Fibroblast of pulmonary artery (primary cell): ENCODE measurements at places on chromosomes 12 and 14.
A peak's percentile ranks its signal among the peaks of the same experiment; 100 is the strongest.

GRCh38 chr12:43764528-43764927, 5.8 kb downstream of the IRAK4 start:
- DNase-seq, result no peak

GRCh38 chr14:27392153-27392552, 794.3 kb upstream of the NOVA1 start:
- DNase-seq, result peak; percentile 49

- no peak for DNase-seq
Observed at GRCh38 chr14:76957224-76957891, 71.2 kb downstream of the IRF2BPL start.

DNA sequence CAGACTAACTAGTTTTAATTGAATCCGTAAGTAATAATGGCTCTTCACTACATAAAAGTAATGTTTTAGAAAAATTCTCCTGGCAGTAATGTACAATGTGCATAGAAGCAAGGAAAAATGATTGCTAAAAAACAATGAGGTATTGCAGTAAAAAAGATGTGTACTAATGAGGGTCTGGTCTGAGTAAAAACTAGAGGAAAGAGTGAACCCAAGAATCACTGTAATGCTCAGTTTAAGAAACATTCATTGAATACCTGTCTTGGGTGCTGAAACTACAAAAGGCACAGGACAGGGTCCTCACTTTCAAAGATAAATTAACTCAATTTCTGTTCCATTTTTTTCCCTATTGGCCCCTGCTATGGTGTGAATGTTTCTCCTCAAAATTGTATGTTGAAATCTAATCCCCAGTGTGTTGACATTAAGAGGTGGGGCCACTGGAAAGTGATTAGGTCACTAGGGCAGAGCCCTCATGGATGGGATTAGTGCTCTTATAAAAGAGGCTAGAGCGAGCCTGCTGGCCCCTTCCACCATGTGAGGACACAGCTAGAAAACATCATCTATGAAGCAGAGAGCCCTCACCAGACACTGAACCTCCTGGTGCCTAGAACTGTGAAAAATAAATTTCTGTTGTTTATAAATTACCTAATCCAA, 51.6 kb downstream of the RPS6KA5 start:
- DNase-seq, result no peak

DNA sequence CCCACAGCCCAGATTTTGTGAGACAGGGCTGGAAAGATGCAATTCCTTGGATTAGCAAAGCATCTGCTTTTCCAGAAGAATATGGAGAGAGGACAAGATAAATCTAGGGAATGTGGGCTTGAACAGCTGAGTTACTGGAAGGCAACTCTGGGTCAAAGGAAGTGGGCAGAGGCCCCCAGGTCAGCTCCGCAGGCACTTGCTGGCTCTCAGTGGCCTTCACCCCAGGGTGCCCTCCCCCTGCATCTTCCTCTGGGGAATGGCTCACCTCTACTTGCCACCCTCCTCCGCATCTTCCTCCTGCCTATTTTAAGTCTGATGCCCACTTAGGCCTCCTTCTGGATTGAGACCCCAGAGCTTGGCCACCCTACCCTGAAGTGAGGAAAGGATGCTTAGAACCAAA, 10.5 kb upstream of the PNMA1 start:
- no peak for DNase-seq

GRCh38 chr12:52372216-52373154, 5.2 kb upstream of the KRT85 start:
- peak; percentile 95 for DNase-seq

DNA sequence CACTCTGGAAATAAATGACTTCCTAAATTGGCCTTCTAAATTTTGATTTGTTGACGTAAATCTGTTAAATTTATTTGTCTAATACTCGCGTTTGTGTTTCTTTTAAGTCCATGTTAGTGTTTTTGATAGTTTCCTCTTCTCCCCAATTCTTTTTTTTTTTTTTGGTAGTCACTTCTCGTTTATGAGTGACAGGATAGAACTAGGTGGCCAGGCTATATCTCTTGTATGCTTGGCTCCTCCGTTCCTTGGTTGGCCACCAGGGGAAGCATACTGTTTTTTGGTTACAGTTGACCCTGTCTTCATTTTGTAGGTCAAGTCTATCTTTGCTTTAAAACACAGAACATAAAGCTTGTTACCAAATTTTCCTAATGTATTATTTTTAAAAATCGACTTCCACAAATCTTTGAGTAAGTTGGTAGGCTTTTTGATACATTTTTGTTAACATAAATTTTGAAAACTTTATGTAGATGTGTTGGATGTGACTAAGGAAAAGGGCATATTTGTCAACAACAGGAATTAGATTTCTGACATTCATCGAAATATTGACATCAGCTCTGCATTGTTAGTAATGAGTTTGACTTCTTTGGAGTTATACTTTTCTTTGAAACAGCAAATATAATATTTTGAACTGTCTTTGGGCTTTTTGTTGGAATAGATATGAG, 2.2 kb downstream of the RCOR1 start:
- DNase-seq, result peak; percentile 73

- DNase-seq, result no peak
Observed at GRCh38 chr12:103392722-103393121, 103.0 kb downstream of the C12orf42 start.
